ENCODE measurements at places on chromosomes 3 and 15.
A peak's percentile ranks its signal among the peaks of the same experiment; 100 is the strongest.

- DNase-seq: no peak
Observed at GRCh38 chr3:14562121-14562890, 22.2 kb upstream of the GRIP2 start.

DNA sequence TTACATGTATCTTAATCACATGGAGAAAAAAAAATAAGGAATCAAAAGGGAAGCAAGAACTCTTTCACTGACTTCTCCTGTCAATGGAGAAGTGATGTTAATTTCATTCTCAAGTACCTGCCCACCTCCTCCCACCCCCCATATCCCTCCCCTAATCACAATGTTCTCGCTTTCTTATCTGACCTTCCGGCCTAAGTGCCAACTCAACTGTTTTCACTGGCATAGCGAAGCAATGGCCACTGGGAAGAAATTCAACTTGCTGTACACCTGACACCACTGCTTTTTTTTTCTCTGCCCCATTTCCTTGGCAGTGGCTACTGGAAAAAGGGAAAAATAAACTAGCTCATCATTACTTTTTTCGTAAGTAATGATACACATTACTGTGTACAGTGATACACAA lies 3.8 kb downstream of the SGO1 start:
- DNase-seq: no peak

DNA sequence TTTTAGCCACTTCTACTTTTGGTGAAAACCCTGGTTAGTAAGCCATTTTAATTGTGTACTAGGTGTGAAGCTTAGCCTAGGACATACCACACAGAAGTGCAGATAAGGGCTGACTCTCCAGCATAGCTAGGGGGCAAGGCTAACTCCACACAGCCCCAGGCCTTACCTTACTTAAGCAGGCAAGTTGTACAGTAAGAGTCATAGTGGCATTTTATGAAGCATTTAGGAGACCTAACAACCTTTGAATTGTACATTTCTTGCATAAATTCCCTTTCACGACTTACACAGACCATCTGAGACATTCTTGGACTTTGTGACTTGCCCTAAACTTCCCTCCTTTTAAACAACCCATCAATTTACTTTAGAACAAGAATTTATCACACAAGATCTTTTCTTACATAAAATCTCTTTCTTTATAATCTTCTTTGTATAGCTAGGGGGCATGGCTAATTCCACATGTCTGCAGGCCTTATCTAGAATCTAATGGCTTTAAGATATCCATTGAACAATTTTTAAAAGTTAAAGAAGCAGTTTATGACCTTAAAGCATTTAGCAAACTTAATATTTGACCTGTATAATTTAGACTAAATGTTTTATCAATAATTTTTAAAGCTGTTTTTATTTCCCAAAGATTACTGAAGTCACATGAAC lies 18.7 kb upstream of the SKIL start:
- no peak for DNase-seq

DNA sequence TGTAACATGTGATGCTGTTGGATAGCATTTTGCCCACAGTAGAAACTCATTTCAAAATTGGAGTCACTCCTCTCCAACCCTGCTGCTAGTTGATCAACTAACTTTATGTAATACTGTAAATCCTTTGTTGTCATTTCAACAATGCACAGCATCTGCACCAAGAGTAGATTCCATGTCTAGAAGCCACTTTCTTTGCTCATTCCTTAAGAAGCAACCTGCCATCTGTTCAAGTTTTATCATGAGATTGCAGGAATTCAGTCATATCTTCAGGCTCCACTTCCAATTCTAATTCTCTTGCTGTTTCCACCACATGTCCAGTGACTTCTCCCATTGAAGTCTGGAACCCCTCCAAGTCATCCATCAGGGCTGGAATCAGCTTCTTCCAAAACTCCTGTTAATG lies 42.9 kb downstream of the AKAP13 start:
- no peak for DNase-seq

- no peak for DNase-seq
Observed at GRCh38 chr3:16427103-16427965, 86.2 kb downstream of the RFTN1 start.

DNA sequence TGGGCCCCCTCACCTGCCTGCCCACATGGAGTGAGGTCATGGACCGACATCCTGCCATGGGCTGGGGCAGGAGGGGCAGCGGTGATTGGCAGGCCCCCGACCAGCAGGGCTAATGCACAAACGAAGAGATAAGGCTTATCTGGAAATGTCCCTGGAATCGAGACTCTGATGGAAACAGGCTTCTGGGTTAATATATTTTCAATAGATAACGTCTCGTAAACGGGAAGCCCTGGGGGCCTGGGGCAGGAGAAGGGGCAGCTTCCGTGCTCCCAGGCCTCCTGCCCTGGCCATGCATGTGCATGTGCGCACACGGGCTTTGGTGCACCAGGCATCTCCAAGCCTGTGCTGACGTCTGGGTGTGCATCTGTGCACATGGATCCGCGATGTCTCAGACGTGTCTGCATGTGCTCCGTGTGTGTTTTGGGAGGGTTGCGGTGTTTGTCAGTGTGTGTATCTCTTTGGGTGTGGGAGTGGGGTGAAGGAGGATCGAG lies 55.1 kb downstream of the DNAJB8 start:
- DNase-seq: no peak

DNA sequence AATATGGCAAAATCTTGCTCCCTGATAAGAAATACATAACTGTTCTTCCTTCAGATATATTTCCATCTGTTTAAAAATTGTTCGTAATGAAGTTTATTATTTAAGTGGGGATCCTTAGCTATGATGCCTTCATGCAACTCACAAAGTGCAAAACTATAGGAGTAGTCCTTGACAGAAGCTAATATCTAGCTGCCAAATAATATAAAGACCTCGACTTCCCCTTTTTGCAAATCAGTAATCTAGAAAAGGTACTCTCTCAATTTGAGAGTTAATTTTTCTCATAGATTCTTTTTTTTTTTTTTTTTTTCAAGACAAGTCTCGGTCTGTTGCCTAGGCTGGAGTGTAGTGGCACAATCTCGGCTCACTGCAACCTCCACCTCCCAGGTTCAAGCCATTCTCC lies 23.0 kb downstream of the SLTM start:
- DNase-seq: no peak

DNA sequence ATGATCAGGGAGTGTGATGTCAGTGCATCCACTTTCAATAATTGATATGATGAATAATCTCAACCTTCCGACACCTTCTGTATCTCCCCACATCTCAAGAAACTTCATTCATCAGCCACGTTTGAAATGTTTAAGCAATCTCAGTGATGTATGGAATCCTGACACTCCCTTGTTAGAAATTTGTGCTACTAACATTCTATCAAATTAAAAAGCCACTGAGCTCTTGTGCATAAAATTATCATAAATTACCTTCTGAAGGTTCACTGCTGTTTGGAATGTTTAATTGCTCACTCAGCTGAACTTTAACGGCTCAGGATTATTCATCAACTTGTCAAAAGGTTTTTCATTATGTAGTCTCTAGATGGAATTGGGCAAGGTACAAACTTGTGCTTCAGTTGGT lies 108.4 kb upstream of the DPH6 start:
- DNase-seq: no peak

DNA sequence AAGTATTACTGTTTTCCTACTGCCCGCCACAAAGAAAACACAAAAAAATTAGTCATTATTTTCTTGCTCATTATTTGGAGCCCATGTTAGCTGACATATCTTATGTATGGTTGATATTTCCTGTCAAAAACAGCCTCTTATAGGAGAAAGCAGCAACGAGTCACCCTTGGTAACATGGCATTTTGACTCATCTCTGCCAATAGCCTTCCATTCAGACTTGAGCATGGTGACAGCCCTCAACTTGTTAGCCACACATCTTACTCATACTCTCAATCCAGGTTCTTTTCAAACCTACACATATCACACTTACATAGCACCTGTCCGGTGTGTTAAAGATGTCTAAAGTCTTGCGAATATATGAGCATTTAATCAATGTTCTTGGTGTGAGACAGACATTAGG lies 109.4 kb upstream of the SAMMSON start:
- DNase-seq: no peak

DNA sequence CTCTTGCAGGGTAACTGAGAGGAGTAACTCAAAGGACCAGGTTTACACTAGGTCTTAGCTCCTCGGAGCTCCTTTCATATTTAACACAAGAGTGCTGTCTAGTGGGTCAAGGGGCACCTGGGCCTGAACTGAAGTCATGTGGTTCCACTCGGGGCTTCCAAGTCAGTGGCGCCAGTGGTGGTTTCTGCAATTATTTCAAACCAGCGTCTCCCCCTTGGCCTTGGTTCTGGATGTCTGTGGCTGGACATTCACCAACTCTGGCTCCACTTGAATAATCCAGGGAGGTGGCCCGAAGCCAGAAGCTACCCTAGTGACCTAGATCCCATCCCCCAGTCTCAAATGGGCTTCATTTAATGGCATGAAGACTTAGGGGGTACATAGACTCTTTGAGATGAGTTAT lies 144.3 kb upstream of the ADAMTS9 start:
- DNase-seq: no peak

DNA sequence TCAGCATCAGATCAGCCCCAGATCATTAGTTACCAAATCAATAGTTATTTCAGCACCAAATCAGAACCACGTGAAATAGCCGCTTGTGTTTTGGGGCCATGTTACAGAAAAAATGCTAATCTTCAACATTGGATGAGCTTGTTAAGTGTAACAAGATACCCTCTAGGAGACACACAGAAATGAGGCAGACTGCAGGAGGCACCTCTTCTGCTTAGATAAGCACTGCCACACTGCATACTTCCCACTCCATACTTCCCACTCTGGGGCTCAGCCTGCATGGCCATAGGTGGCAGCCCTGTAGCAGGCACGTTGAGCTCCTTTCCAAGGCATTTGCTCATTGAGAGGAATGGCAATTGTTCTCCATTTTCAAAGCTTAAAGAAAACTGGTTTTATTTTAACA lies 73.3 kb downstream of the CHCHD6 start:
- DNase-seq: no peak

DNA sequence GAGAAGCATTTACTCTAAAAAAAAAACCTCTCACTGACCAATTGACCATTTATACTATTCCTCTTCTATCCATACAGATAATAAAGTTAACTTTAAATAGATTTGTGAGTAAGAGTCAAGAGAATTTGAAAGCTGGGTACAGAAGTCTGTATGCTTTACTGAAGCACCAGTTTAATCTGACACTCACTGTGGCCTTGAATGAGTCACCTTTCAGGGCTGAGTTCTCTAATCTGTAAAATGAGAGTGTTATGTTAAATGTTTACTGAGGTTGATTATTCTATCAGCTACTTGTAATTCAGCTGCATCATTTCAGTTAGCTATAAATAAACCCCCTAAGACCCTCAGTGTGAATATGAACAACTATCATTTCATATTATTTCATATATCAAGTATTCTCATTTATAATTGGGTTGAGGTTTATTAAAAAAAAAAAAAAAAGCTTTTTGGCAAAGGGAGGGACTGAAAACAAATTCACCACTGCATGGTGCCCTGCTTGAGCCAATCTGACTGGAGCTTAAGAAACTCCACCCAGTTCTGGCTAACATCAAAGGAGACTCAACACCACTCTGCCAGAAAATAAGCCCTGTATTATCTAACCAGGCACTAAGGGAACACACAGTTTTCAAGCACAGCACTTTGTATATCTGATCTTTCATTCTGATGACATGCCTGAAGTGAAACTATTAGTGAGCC lies 2.8 kb downstream of the MAP4 start:
- no peak for DNase-seq

GRCh38 chr3:194370753-194371152 lies 1.2 kb upstream of the LRRC15 start:
- no peak for DNase-seq

- DNase-seq: no peak
Observed at GRCh38 chr3:152839511-152839910, 4.6 kb downstream of the P2RY1 start.

DNA sequence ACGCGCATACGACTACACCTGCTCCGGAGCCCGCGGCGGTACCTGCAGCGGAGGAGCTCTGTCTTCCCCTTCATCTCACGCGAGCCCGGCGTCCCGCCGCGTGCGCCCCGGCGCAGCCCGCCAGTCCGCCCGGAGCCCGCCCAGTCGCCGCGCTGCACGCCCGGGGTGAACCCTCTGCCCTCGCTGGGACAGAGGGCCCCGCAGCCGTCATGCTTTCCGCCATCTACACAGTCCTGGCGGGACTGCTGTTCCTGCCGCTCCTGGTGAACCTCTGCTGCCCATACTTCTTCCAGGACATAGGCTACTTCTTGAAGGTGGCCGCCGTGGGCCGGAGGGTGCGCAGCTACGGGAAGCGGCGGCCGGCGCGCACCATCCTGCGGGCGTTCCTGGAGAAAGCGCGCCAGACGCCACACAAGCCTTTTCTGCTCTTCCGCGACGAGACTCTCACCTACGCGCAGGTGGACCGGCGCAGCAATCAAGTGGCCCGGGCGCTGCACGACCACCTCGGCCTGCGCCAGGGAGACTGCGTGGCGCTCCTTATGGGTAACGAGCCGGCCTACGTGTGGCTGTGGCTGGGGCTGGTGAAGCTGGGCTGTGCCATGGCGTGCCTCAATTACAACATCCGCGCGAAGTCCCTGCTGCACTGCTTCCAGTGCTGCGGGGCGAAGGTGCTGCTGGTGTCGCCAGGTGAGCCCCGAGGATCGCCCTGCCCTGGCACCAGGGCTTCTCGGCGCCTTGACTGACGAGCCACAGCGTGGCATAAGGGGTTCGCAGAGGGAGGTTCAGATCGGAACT lies 420 bp downstream of the SLC27A2 start:
- DNase-seq: peak; percentile 25

DNA sequence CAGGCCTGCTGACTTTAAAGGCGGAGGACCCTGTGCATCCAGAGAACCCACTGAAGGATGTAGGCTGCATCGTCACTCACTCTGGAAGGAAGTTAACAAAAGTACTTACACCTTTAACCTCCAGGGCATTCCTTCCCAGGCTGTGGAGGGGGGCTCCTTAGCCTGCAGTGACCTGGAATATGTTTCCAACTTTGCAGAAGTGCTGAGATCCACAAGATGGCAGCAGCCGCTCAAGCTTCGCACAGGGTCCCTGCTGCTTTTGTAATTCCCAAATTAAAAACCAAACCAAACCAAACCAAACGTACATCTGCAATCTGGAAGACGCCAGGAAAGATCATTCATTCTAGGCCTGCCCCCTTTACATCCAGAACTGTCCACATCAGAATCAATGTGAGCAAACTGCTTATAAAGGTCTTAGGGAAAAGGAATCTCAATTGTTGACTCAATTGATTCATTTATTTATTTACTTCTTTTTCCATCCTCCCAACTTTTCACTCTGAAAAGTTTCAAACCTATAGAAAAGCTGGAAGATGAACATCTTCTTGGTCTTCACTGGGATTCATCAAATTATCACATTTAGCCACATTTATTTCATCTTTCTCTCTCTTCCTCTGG lies 70.5 kb upstream of the KLHL25 start:
- DNase-seq: no peak

GRCh38 chr15:71136793-71137518 lies 21.7 kb downstream of the THSD4 start:
- DNase-seq: no peak

DNA sequence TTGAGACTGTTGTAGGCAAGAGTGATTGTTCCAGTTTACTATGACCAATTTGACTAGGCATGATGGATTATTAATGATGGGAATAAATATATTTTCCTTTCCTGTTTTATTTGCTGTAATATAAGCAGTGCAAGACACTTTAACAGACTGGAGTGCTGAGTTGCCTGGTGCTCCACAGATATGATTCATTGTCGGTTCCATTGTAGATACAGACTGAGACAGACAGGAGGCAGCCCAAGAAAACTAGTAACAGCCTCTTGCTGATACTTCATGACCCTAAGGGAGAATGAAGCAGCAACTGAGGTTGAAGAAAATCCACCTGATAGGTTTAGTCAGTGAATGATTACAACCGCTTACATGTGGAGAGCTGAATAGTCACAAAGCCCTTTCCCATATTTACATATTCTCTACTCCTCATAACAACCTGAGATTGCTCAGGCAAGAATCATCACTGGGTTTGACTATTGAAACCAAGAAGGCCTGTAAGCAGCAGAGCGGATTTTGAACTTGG lies 235.1 kb upstream of the TPRG1 start:
- DNase-seq: no peak

All from activated CD4-positive, alpha-beta T cell treated with anti-CD3 and anti-CD28 coated beads for 24 hours (primary cell).